ENCODE measurements at places on chromosomes 4 and X. TPM values are rescaled to one million over a fixed set of nuclear protein-coding genes. Genes with fewer than 3 reads are reported as not detected.

DNA sequence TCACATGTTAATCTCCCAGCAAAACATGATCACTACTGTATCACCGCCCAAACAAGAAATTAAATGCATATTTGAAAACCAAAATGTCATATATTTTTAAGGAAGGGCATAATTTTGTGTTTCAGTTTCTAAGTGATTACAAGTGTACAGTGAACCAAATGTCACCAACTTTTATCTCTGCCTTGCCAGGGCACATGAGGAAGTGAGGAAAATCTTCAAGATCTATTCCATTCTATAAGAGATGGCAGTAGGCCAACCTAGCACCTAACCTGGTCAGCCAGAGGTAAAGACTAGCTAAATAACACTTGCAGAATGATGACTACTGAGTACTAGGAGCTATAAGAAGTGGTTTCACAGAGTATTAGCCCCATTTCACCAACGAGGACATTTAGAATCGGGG lies 107.2 kb downstream of the ATP11C start:
- H3K4me3 ChIP-seq: no peak overlapping the region
- no peaks in the 10 kb centered on the region for H3K36me3 ChIP-seq
- H3K27me3 ChIP-seq: no peaks in the 10 kb centered on the region
- DNase-seq: no peak
- H3K4me1 ChIP-seq: peaks cover 38% of the 10 kb centered on the region

The RAB39B gene
- total RNA-seq: 8.7 TPM

DNA sequence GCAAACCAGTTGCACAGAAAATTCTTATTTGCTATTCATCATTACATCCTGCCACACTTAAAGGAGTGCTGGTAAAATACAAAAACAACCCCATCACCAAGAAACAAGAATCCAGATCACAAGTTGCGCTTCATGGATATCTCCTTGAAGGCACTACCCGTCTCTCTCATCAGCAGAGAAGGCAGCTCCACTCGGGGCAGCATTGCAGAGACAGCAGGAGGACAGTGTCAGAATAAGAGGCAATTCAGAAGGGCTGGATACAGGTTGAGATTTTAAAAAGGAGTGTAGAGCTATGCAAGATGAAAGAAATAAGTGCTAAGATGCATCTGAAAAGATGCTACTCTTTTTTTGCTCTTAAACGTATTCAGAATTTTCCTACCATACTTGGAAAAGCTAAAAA lies 71.4 kb downstream of the LDB2 start:
- H3K36me3 ChIP-seq: no peaks in the 10 kb centered on the region
- H3K27ac ChIP-seq: no peak overlapping the region
- no peak for DNase-seq
- H3K27me3 ChIP-seq: no peaks in the 10 kb centered on the region
- H3K4me1 ChIP-seq: peaks cover 26% of the 10 kb centered on the region

GRCh38 chr4:16867827-16868226 lies 30.6 kb downstream of the LDB2 start:
- no peak overlapping the region for H3K4me3 ChIP-seq
- no peak overlapping the region for H3K27ac ChIP-seq
- peaks cover 6% of the 10 kb centered on the region for H3K4me1 ChIP-seq

DNA sequence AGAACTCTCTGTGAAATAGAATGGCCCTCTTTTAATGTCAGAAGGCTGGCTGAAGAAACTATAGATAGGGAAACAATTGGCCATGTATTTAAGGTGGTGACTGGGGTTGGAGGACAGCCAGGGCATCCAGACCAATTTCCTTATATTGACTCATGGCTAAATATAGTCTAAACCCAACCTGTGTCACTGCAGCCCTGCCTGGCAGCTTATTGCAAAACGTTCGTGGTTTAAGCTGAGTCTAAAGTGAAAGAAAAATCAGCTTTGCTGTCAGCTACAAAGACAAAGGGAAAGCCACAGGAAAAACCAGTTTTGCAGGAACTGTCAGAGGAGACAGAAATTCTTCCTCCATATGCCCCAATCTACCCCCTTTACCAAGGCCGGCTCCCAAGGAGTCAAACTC lies 902.8 kb upstream of the NDST4 start:
- no peak overlapping the region for H3K4me3 ChIP-seq
- no peaks in the 10 kb centered on the region for H3K27me3 ChIP-seq
- no peak overlapping the region for H3K27ac ChIP-seq
- H3K4me1 ChIP-seq: no peaks in the 10 kb centered on the region
- H3K36me3 ChIP-seq: peaks cover 7% of the 10 kb centered on the region

- DNase-seq: no peak
- H3K27me3 ChIP-seq: no peaks in the 10 kb centered on the region
- H3K4me3 ChIP-seq: no peak overlapping the region
- H3K36me3 ChIP-seq: no peaks in the 10 kb centered on the region
- H3K27ac ChIP-seq: no peak overlapping the region
- no peaks in the 10 kb centered on the region for H3K4me1 ChIP-seq
These were observed 54.1 kb downstream of the AMELX start for GRCh38 chrX:11347300-11347699.

- no peaks in the 10 kb centered on the region for H3K27me3 ChIP-seq
- no peak overlapping the region for H3K4me3 ChIP-seq
- H3K36me3 ChIP-seq: no peaks in the 10 kb centered on the region
- no peak for DNase-seq
These were observed 87.1 kb upstream of the FAM9C start for GRCh38 chrX:13131396-13132137.

DNA sequence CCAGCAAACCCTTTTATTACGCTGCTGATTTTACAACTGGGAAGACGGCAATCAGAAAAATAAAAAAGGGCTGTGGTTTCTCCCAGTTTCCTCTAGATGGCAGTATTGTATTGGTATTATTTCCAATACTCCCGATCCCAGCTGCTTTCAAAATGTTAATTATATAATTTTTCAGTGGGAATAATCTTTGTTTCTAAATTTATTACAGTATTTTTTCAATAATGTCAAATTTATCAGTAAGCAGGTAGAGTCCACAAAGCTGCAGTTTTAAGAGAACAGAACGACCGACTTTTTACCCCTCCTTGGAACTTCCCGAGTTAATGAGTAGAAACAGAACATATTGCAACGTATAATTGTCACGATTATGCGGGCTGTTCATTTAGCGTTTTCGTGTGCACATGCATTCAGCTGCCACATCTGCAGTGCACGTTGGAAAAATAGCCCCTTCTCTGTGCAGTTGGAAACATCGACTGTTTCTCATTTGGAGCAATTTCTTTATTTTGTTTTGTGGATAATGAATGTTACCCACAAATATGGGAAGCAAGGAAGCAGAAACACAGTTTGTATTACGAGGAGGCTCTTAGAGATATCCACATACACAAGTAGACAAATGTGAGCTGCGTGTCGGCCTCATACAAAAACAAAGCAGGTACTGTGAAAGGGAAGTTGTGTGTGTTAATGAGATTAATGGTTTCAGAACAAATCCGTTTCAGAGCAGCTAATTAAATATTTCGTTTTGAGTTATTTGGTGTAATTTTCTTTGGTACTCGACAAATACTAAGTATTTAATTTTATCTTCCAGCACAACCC lies 188.0 kb downstream of the STIM2 start:
- H3K36me3 ChIP-seq: no peaks in the 10 kb centered on the region
- H3K27ac ChIP-seq: no peak overlapping the region
- no peak overlapping the region for H3K4me3 ChIP-seq
- peaks cover 9% of the 10 kb centered on the region for H3K4me1 ChIP-seq
- peak; percentile 18 for DNase-seq

- no peaks in the 10 kb centered on the region for H3K36me3 ChIP-seq
- H3K27me3 ChIP-seq: no peaks in the 10 kb centered on the region
- no peak overlapping the region for H3K27ac ChIP-seq
These were observed 36.9 kb downstream of the EVC start for GRCh38 chr4:5747738-5748375.

GRCh38 chr4:17058916-17059741 lies 160.7 kb upstream of the LDB2 start:
- no peaks in the 10 kb centered on the region for H3K27me3 ChIP-seq
- H3K4me1 ChIP-seq: no peaks in the 10 kb centered on the region
- no peak overlapping the region for H3K4me3 ChIP-seq
- no peak for DNase-seq
- H3K36me3 ChIP-seq: no peaks in the 10 kb centered on the region
- no peak overlapping the region for H3K27ac ChIP-seq

DNA sequence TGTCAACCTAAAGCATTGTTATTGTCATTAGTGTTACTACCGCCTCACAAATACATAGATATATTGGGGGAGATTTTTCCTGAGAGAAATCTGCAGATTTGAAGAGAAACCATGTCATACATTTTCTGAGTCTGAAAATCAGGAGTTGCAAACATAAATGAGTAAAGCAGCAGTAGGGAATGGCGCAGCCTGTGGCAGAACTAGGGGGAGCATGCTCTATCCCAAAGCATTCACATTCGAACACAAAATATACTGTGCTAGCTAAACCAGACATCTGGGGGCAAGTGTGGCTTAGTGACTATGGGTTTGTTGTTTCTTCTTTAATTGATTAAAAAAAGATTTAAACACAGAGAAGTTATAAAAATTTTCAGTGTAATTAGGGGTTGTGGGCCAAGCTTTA lies 83.2 kb downstream of the CPE start:
- H3K36me3 ChIP-seq: no peaks in the 10 kb centered on the region
- no peak overlapping the region for H3K27ac ChIP-seq
- H3K4me1 ChIP-seq: no peaks in the 10 kb centered on the region
- DNase-seq: no peak

The HAND2 gene
- total RNA-seq: not detected

The PIM2 gene
- 16.6 TPM for total RNA-seq

GRCh38 chr4:156558373-156559025 lies 413.1 kb downstream of the PDGFC start:
- no peak overlapping the region for H3K27ac ChIP-seq
- no peaks in the 10 kb centered on the region for H3K27me3 ChIP-seq
- H3K4me3 ChIP-seq: no peak overlapping the region
- H3K36me3 ChIP-seq: no peaks in the 10 kb centered on the region

The SORCS2 gene
- 12.9 TPM for total RNA-seq

- no peaks in the 10 kb centered on the region for H3K4me1 ChIP-seq
- no peak overlapping the region for H3K4me3 ChIP-seq
- H3K27ac ChIP-seq: no peak overlapping the region
- no peaks in the 10 kb centered on the region for H3K27me3 ChIP-seq
- H3K36me3 ChIP-seq: peaks cover 9% of the 10 kb centered on the region
- no peak for DNase-seq
These were observed 4.5 kb downstream of the CUL4B start for GRCh38 chrX:120556251-120556650.

The PAGE4 gene
- total RNA-seq: not detected
